NCI-H526 treated with DMSO at 0.1 percent for 48 hours (cell line): ENCODE measurements at places on chromosomes 1 and 21.

DNA sequence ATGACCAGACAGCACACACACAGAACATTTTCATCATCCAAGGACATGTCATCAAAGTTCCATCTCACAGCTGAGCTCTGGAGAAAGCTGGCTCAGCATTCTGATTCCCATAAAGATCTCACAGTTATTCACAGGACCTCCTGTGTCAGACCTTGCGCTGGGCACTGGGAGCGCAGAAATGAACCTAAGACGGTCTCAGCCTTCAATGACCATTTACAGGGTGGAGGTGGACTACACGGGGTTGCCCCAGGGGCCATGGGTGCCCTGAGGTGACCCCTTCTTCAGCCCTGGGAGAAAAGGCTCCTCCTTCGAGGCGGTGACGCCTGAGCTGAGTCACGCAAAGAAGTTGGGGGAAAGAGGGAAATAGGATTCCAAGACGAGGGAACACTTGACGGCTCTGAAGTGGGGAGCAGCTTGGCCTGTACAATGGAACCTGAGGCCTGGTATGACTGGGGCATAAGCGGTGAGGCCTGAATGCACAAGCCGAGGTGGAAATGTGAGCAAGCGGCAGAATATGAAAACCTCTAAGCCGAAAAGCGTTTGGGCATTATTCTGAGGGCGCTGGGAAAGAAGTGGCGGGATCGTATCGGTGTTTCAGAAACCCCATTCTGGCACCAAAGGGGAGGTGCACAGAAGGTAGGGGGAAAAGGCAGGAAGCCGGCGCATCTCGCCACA lies 797 bp downstream of the CC2D1B start:
- DNase-seq = no peak

DNA sequence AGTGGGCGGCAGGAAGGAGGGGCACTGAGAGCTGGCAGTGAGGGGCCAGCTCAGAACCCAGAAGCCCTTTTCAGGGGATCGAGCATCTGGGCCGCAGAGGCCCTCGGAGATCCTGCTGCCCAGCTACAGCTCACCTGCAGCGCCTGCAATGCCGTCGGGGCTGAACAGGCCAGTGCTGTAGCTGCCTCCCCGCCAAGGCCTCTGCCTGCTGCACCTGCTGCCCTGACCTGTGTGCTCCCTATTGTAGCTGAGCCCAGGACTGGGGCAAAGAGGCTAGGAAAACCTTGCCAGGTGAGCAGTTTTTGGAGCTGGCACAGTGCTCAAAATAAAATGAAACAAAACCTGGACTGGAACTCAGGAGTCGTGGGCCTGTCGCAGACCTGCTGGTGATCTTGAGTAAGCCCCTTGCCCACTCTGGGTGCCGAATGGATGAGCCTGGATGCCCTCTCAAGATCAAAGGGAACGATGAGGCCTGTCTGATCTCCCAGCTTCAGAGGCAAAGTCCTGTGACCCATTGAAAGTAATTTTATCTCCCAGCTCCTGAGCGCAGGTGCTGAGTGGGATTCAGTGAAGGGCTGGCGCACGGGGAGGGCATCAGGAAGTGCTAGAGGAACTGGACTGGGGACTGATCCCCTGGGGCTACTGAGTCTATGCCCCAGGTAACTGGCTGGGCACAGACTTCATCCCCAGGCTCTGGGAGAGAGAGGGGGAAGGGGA lies 154.6 kb downstream of the FOXD2 start:
- DNase-seq = peak; percentile 65

DNA sequence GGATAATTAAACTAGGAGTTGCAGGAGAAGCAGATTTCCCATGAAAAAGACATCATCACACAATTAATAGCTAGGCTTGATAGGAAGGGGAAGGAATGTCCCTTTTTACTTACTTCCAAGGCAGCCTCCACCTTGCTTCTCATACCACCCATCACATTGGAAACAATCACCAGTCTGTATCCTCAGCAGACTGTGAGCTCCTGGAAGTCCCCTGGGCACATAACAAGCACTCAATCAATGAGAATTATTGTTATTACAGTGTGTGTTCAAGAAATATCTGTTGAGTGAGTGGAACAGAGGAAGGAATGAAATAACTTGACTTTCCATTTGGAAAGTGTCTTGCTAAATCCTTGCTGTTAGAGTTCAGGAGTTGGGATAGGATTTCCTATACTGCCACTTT lies 36.2 kb downstream of the HIVEP3 start:
- peak; percentile 53 for DNase-seq

DNA sequence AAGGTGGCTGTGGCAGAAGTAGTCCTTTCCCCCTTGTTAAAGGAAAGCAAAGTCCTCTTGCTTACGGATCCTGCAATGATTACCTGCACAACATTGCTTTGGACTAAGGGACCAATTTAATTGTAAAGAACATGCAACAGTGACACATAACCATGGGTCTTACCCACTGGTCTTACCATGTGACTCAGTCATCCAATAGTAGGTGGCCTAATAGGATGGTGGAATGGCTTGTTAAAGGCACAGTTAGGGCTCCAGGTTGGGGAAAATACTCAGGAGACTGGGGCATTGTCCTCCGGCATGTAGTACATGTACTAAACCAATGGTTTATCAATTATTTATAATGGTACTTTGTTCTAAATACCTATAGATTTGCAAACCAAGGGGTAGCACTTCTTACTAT lies 2.1 kb upstream of the YIPF1 start:
- DNase-seq = no peak

GRCh38 chr21:44530221-44530902 lies 9.6 kb downstream of the KRTAP10-1 start:
- DNase-seq = no peak

GRCh38 chr1:180167021-180167701 lies 12.5 kb downstream of the QSOX1 start:
- no peak for DNase-seq

DNA sequence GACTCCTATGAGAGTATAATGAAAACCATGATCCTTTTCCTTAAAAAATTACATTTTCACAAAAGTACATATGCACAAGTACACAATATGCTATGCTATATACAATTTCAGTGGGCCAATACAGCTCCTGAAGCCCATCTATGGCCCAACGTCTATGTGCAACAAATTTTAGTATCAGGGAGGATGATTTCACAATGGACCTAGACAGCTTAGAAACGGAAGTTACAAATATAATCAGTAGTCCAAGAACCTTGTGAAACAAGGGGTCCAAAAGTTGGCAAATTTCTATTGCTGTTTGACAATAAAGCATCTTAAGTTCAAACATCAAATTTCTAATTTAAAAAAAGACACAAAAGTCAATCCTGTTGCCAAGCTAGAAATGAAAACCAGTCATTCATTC lies 87.0 kb downstream of the DPYD start:
- DNase-seq = no peak
